Neural progenitor cell (in vitro differentiated cells): ENCODE measurements at places on chromosomes 13 and 19.
A peak's percentile ranks its signal among the peaks of the same experiment; 100 is the strongest.

DNA sequence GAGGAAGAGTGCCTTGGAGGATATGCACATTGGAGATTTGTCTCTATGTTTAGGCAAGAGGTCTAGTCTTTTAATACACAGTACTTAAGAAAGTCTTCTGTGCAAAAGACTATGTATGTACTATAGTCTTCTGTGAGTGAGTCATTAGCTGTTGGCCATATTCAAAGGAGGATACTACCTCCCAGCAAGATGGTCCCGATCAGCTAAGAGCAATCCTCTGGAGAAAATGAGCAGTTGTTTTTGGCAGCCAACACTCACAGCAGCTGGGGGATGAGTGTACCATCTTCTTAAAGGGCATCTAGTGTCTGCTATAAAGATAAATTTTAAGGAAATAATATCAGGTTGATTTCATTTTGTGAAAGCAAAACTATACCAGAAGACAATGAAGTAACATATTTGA is 487.8 kb downstream of the KCTD12 start:
- no peak overlapping the region for H3K27ac ChIP-seq
- no peaks in the 10 kb centered on the region for H3K27me3 ChIP-seq
- no peaks in the 10 kb centered on the region for H3K36me3 ChIP-seq
- no peaks in the 10 kb centered on the region for H3K4me1 ChIP-seq

DNA sequence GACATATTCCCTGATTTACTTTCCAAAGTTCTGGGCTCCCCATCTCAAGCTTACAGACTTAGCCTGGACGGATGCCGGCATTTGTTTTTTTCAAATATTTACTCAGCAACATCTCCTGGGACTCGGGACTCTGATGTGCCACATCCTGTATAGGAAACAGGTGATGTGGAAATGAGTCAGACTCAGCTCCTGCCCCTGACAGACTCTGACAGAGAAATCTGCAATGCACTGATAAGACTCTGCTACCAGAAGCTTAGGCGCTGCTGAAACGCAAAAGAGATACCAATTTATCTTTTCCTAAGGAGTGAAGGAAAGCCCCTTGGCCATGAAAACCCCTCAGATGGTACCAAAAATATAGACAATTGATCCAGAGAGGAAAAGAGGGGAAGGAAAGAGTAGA is 16.2 kb downstream of the LAIR2 start:
- no peaks in the 10 kb centered on the region for H3K4me1 ChIP-seq
- H3K36me3 ChIP-seq: no peaks in the 10 kb centered on the region
- no peak overlapping the region for H3K27ac ChIP-seq
- no peak for DNase-seq
- no peaks in the 10 kb centered on the region for H3K27me3 ChIP-seq

DNA sequence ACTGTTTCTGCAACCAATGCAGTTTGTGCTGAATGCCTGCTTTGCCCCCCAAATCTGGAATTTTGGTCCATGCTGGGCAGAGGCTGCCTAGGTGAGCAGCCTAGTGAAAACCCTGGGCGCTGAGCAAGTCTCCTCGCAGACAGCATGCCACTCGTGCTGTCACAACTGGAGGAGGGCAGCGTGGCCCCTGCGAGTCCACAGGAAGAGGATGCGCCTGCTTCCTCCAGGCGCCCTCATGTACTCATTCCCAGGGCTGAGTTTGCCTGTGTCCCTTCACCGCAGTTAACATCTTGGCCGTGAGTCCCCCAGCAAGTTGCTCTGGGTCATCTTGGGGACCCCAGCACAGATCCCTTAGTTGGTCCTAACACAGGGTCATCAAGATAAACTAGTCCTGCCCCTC is 26.2 kb upstream of the TMEM160 start:
- no peaks in the 10 kb centered on the region for H3K36me3 ChIP-seq
- no peaks in the 10 kb centered on the region for H3K4me1 ChIP-seq
- H3K27me3 ChIP-seq: no peaks in the 10 kb centered on the region
- no peak for DNase-seq
- no peak overlapping the region for H3K27ac ChIP-seq

DNA sequence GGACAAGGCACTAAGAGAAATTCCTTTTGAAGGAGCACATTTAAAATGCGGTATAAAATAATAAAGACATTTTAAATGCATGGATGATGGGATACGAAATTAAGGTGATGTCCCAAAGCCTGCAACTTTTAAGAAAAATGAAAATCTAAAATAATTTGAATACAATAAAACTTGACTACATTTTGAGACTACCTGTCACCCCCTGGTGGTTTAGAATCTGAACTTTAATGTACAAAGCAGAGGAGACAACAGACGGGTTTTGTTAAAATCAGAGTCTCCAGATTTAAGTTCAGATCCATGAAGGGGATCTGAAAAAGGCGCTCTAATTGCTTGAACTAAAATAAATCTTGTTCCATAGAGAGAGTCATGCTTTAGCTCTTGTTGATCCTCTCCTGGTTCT is 1129.3 kb upstream of the PCDH20 start:
- no peaks in the 10 kb centered on the region for H3K4me1 ChIP-seq
- no peaks in the 10 kb centered on the region for H3K36me3 ChIP-seq
- H3K27me3 ChIP-seq: no peaks in the 10 kb centered on the region
- H3K27ac ChIP-seq: no peak overlapping the region

- H3K36me3 ChIP-seq: no peaks in the 10 kb centered on the region
- peak; percentile 47 for DNase-seq
- H3K27ac ChIP-seq: no peak overlapping the region
Measured at GRCh38 chr13:80048802-80049201, 292.1 kb downstream of the SPRY2 start.

GRCh38 chr13:109140054-109140453 is 510.6 kb downstream of the MYO16 start:
- no peak for DNase-seq
- H3K4me3 ChIP-seq: no peak overlapping the region
- no peaks in the 10 kb centered on the region for H3K36me3 ChIP-seq

DNA sequence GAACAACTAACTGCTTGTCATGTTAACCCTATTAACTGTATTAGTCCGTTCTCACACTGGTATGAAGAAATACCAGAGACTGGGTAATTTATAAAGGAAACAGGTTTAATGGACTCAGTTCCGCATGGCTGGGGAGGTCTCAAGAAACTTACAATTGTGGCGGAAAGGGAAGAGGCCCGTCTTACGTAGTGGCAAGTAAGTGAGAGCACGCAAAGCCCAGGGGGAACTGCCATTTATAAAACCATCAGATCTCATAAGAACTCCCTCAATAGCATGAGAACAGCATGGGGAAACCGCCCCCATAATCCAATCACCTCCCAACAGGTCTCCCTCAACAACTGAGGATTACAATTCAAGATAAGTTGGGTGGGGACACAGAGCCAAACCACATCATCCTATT is 34.7 kb downstream of the PHF11 start:
- DNase-seq: no peak
- H3K4me1 ChIP-seq: no peaks in the 10 kb centered on the region
- H3K27me3 ChIP-seq: no peaks in the 10 kb centered on the region
- H3K27ac ChIP-seq: no peak overlapping the region
- no peak overlapping the region for H3K4me3 ChIP-seq

- DNase-seq: no peak
- H3K4me1 ChIP-seq: no peaks in the 10 kb centered on the region
- H3K27ac ChIP-seq: no peak overlapping the region
- no peaks in the 10 kb centered on the region for H3K36me3 ChIP-seq
Measured at GRCh38 chr13:54486421-54487166, 1458.0 kb downstream of the OLFM4 start.

DNA sequence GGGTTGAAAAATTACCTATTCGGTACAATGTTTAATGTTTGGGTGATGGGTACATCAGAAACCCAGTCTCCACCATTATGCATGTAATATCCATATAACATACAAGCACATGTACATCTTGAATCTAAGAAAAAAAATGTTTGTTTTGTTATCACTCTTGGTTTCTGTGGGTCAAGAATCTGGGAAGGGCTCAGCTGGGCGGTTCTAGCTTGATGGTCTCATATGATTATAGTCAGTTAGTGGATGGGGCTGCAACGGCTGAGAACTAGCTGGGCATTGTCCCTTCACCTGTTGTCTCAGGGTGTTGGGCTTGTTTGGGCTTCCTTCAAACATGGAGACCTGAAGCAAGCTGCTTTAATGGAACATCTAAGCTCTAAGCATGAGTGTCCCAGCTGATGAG is 4.7 kb downstream of the ADGRE3 start:
- no peak for DNase-seq
- H3K4me1 ChIP-seq: no peaks in the 10 kb centered on the region
- H3K27ac ChIP-seq: no peak overlapping the region
- no peaks in the 10 kb centered on the region for H3K27me3 ChIP-seq

DNA sequence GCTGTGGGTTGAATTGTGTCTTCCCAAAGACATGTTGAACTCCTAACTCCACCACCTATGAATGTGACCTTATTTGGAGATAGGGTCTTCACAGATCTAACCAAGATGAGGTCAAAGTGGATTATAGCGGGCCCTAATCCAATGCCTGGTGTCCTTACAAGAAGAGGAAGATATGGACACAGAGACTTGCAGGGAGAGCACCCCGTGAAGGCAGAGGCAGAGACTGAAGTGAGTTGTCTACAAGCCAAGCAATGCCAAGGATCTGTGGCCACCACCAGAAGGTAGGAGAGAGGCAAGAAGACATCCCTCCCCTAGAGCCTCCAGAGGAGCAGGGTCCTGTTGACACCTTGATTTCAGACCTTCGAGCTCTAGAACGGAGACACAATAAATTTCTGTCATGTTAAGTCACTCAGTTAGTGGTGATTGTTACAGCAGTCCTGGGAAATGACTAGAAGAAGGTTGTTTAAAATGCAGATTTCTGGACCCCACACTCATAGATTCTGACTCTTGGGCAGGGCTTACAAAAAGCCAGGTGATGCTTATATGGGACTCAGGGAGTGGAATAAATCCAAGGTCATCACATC is 70.6 kb downstream of the FGF9 start:
- no peak overlapping the region for H3K27ac ChIP-seq
- no peak overlapping the region for H3K4me3 ChIP-seq
- H3K36me3 ChIP-seq: no peaks in the 10 kb centered on the region
- H3K4me1 ChIP-seq: no peaks in the 10 kb centered on the region

- H3K27me3 ChIP-seq: no peaks in the 10 kb centered on the region
- no peak overlapping the region for H3K4me3 ChIP-seq
- H3K27ac ChIP-seq: no peak overlapping the region
- no peaks in the 10 kb centered on the region for H3K36me3 ChIP-seq
Measured at GRCh38 chr13:20891034-20891433, 11.5 kb downstream of the XPO4 start.

DNA sequence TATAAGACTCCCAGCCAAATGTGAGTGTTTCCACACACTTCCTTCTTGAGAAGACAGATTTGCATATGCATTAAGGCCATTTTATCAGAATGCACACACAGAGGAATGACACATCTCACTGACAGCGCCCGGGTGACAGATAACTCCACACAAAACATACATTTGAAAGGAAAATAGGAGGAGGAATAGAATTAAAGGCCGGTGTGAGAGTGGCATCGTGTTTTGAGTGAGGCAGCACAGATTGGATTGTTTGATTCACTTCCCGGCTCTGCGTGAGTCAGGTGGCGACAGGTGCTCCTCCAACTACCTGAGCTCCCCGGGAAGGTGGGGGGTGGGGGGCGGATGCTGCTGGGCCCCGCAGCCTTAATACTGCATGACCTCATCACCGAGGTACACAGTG is 429.0 kb downstream of the TSHZ3 start:
- H3K4me1 ChIP-seq: peaks cover 3% of the 10 kb centered on the region
- peaks cover 12% of the 10 kb centered on the region for H3K27me3 ChIP-seq
- no peaks in the 10 kb centered on the region for H3K36me3 ChIP-seq
- H3K4me3 ChIP-seq: no peak overlapping the region

DNA sequence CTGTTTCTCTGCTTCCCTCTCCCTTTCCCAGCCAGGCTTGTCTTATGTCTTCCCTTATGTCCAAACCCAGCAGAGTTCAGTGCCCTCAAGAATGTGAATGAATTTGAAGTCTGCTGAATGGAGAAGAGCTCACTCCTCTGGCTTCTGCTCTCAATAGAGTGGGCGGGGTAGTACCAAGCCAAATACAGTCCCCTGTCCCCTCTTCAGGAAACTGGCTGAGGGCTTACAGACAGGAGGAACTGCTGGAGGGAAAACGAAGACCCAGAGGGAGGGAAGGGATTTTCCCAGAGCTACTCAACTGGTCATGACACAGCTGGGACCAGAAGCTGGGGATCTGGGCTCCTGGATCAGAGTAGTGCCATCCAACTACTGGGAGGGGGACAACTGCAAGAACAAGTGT is 32.9 kb upstream of the POU2F2 start:
- H3K4me3 ChIP-seq: no peak overlapping the region
- H3K27me3 ChIP-seq: peaks cover 31% of the 10 kb centered on the region
- H3K27ac ChIP-seq: no peak overlapping the region
- H3K4me1 ChIP-seq: peaks cover 8% of the 10 kb centered on the region
- no peak for DNase-seq

- H3K27me3 ChIP-seq: no peaks in the 10 kb centered on the region
- no peak for DNase-seq
- peaks cover 11% of the 10 kb centered on the region for H3K4me1 ChIP-seq
- no peak overlapping the region for H3K27ac ChIP-seq
- no peak overlapping the region for H3K4me3 ChIP-seq
Measured at GRCh38 chr13:42968906-42969305, 23.1 kb downstream of the EPSTI1 start.

DNA sequence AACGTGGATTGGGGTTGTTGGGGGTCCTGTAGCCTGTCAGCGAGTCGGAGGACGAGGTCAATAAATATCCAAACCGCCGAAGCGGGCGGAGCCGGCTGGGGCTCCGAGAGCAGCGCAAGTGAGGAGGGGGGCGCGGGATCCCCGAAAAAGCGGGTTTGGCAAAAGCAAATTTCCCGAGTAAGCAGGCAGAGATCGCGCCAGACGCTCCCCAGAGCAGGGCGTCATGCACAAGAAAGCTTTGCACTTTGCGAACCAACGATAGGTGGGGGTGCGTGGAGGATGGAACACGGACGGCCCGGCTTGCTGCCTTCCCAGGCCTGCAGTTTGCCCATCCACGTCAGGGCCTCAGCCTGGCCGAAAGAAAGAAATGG is 754 bp upstream of the SIX5 start:
- no peaks in the 10 kb centered on the region for H3K27me3 ChIP-seq
- peak; percentile 73 for DNase-seq
- no peaks in the 10 kb centered on the region for H3K36me3 ChIP-seq

DNA sequence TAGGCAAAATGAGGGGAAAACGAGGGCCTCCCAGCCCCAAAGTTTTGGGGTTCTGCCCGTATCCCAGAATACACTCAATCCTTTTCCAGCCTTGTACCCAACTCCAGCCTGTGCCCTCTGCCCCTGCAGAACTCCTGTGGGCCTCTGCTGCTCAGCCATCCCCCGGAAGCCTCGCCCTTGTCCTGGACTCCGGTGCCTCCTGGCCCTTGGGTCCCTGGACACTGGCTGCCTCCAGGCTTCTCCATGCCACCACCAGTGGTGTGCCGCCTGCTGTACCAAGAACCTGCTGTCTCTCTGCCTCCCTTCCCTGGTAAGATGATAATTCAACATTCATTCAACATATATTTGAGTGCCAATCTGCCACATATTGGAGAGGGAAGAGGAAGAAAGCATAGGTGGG is 3.8 kb downstream of the DMRTC2 start:
- peaks cover 41% of the 10 kb centered on the region for H3K27me3 ChIP-seq
- H3K4me1 ChIP-seq: no peaks in the 10 kb centered on the region
- no peak for DNase-seq
- H3K36me3 ChIP-seq: no peaks in the 10 kb centered on the region
- no peak overlapping the region for H3K27ac ChIP-seq

- no peaks in the 10 kb centered on the region for H3K4me1 ChIP-seq
- no peaks in the 10 kb centered on the region for H3K36me3 ChIP-seq
- H3K27me3 ChIP-seq: no peaks in the 10 kb centered on the region
- H3K4me3 ChIP-seq: no peak overlapping the region
Measured at GRCh38 chr13:46077265-46077664, 24.7 kb upstream of the ZC3H13 start.
